NCI-H1105 (cell line): ENCODE measurements at places on chromosomes 13 and 19.

DNA sequence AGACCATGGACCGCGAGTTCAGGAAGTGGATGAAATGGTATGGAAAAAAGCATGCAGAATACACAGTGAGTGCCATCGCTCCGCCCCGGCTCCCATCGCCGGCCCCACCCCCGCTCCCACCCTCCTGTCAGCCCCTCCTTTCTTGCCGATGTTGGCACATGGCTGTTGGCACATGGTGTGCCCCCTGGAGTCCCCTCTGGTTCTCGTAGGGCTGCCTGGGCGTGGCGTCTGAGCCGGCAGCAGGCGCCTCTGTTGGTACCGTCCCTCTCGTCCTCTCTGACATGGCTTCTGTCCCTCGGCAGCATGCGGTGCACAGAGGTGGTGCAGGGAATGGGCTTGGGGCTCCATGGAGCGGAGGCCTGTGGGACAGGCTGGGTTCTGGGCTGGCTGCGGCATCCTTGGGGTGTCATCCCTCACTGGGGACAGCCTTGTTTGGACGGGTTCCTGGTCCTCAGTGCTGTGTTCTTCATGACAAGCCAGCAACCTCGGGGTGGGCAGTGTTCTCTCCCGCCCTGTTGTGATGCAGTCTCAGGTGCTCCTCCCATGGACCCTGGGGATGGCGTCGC lies 30.9 kb downstream of the DOT1L start:
- no peak for DNase-seq

GRCh38 chr19:50333235-50333736 lies 4.1 kb upstream of the KCNC3 start:
- DNase-seq: peak; percentile 93

GRCh38 chr13:90197722-90198121 lies 1149.8 kb upstream of the MIR17HG start:
- no peak for DNase-seq

DNA sequence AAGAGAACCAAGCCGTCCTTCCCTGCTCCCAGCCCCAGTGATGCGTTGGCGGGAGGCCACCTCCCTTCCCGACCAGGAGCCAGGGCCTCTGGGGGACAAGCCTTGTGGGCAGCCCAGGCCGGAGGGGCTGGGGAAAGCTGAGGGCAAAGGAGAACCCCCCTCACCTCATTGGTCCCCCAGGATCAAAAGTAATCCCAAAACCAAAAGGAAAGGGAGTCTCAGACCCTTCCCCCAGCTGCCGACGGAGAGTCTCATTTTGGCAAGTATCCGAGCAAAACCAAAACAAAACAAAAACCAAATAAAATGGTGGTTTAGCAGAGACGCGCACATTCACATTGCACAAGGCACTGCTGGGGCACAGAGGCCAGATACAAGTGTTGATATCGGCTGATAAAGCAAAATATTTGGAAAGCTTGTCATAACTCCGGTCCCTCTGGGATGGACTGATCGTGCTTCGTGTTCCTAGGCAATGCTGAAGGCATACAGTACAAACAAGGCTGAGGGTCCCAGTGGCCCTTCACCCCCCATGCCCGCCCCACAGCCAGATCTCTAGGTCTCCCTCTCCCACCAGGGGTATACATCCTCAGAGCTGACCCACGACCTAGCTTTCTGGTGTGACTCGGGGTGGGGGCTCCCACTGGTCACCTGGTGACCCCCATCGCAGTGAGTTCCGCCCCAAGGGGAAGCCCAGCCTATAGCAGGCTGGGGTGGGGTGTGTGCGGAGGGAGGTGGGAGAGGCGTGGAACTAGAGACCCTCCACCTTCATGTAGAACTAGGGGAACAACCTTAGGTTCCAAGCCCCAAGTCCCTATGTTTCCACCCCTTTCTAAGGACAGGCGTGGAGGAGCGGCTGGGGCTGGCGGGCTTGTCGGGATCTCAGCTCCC lies 2.1 kb downstream of the CEBPA start:
- DNase-seq: no peak

GRCh38 chr19:30049846-30050667 lies 108.0 kb downstream of the URI1 start:
- DNase-seq: no peak

DNA sequence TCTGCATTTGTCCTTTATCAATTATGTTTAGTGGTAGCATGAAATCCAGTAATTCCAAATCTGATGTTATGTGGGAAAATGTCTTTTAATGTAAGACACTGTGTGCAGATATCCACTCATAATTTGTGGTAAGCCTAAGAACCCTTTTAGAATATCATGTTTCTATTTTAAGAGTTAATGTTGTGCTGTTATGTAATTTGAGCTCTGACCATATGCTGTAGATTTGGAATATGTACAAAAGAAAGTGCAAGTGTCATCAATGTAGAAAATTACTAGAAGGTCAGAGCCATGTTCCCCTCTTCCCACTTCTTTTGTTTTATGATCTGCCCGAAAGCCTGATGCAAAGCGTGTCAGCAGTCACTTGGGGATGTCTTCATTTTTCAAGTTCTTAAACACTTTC lies 44.5 kb downstream of the SCEL start:
- DNase-seq: no peak

DNA sequence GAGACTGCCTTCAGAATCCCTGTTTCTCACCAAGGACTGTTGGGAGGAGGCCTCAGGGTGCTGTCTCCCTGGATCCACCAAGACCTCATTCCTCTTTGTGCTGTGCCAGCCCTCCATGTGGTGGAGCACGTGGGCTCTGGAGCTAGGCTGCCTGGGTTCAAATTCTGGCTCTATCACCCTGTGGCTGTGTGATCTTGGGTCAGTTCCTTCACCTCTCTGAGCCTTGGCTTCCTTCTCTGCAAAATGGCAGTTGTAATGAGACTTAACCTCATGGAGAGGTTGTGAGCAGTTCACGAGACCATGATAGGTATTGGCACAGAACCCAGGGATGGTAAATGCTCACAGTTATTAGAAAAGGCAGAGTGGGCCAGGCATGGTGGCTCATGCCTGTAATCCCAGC lies 6.4 kb downstream of the PNMA8C start:
- DNase-seq: no peak

DNA sequence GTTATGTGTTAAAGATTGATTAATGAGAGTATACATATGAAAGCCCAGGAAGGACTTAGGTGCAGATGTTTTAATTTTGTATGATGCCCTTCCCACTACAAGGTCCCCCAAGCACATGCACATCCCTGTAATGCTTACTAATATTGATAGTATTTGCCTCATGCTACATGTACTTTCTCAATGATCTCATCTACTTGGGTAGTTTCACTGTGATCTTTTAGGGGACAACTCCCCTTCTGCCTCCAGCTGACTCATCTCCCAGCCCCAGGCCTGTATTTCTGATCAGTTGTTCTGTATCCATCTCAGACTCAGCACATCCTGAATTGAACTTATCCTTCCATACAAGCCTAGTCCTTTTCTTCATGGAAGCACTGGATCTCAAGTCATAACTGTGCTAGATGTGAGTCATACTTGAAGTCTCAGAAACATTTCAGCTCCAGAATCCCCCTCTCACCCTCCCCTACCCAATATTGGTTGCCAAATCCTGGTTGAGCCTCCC lies 49.4 kb upstream of the INTS6 start:
- DNase-seq: no peak

DNA sequence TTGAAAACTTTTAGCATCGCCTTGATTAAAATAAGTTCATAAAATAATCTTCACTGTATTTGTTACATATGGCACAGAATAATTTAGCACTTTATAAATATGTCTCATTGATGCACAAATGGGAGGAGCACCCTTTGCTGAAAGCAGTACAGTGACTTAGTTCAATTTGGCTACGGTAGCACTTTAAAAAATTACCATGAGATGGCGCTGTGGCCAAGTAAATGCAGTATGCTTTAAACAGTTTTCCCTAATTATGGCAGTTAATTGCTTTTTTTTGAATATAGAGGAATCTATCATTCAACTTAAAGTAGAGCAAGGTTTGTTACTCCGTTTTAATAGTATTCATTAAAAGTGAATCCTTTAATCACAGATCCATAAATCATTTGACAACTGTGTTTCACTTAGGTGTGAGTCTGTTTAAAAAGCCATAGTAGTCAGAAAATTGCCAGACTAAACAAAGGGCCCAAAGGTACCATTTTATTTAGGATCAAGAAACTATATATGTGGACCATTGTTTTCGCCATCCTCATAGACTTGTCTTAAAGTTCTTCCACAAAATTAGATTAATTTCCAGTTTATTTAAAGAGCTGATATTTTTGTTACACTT lies 34.7 kb upstream of the ESD start:
- DNase-seq: no peak

- DNase-seq: no peak
These were observed 14.0 kb downstream of the SBNO2 start for GRCh38 chr19:1159864-1160595.

- DNase-seq: no peak
These were observed 716.5 kb upstream of the PRR20A start for GRCh38 chr13:56424246-56424645.

DNA sequence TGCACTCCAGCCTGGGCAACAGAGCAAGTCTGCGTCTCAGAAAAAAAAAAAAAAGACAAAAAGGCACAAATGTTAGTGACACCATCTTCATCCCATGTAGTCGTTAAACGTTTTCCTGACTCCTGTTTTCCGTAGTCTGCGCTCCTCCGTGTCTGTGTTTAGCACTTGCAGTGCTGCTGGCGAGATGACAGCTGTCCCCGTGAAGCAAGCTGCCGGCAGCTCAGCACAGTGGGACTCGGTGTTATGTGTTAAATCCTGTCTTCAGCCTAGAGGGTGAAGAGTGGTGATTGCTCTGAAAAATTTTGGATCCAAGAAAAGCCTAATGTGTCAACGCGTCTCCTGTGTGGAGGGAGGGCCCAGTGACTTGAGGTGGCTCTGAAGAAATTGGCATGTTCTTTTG lies 18.4 kb downstream of the UBXN6 start:
- DNase-seq: no peak

DNA sequence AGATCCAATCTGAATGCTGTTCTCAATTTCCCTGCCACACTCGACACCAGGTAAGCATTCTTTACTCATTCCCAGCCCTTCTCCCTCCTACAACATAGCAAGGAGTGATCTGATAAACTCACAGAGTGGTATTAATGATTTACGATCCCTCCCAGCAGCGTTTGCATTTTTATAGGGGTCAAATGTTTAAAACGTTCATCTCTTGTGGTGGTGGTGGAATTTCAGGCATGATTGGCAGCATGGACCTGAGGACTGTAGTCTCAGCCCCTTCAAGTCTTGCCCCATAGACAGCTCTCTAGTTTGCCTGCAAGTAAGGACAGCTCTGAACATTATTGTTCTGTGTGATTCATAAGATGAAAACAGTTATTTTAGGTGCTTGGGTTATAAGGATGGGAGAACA lies 565.7 kb downstream of the EFNB2 start:
- DNase-seq: no peak

DNA sequence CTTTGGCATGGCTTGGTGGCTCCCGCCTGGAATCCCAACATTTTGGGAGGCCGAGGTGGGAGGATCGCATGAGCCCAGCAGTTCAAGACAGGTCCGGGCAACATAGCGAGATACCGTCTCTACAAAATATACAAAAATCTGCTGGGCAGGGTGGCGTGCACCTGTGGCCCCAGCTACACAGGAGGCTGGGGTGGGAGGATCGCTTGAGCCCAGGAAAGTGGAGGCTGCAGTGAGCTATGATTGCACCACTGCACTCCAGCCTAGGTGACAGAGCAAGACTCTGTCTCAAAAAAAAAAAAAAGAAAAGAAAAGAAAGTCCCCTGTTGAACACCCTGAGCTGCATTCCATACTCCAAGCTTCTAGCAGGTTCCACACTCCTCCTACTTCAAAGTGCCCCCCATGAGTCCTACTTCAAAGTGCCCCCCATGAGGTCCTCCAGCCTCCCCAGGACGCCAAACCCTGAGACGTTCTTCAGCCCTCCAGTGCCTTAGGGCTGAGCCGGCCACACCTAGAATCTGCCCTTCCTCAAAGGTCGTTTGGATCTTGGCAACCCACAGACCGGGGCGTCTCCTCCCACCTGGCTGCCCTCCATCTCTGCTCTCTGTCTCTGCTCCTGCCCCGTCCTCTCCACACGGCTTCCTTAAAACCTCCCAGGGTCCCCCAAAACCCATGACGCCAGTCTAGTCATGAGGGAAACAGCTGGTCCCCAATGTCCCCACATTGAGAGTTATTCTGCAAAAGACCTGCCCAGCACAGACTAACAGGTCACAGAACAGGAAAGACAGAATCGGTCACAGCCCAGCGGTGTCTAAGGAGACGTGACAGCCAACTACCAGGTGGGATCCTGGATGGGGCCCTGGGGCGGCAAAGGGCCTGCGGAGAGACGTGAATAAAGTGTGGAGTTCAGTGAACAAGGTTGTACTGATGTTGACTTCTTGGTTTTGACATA lies 4.8 kb downstream of the TJP3 start:
- DNase-seq: no peak

DNA sequence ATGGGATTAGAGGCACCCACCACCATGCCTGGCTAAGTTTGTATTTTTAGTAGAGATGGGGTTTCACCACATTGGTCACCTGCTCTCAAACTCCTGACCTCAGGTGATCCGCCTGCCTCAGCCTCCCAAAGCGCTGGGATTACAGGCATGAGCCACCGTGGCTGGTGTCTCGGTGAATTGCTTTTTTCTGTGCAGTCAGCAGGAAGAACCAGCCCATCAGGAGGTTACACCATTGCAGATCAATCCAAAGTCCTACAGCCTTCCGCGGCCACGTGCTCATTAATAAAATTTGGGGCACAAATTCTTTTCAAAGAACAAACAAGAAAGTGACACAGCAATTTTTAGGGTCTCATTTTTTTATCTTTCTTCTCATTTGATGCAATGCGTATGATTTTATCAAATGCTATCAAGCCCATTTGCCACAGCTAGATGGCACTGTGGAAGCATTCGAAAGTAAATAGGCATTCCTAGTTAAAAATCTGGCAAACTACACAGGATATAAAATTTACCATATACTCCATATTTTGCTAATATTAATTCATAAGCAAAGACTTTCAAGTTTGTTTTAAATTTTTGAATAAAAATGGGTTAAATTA lies 54.4 kb upstream of the ZNF835 start:
- no peak for DNase-seq

GRCh38 chr19:58581227-58582141 lies 8.3 kb upstream of the MZF1 start:
- no peak for DNase-seq

GRCh38 chr13:88979465-88980175 lies 1308.4 kb downstream of the SLITRK5 start:
- no peak for DNase-seq

GRCh38 chr19:41476583-41476982 lies 33.6 kb downstream of the ERICH4 start:
- DNase-seq: no peak

DNA sequence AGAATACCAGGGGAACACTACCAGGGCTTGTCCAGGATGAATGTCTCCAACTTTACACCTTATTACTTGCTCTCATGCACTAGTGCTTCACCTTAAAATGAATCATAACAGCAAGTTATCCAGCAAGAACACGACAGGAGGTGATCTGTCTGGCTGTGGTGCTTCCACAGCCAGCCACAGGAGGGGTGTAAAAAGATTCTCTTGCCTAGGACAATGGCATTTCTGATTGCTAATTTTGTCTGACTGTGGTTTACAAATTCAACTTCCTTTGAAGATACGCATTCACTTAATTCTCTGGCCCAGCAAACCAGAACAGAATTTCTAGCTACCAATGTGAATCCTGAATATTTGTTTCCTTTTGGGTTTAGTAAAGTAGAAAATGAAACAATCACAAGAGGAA lies 23.1 kb upstream of the COG3 start:
- no peak for DNase-seq
